Stimulated activated CD8-positive, alpha-beta memory T cell treated with anti-CD3 and anti-CD28 coated beads, Interleukin-2, amount 100 ng/mL, for 1 hour (primary cell): ENCODE measurements at places on chromosomes 1 and 21.

DNA sequence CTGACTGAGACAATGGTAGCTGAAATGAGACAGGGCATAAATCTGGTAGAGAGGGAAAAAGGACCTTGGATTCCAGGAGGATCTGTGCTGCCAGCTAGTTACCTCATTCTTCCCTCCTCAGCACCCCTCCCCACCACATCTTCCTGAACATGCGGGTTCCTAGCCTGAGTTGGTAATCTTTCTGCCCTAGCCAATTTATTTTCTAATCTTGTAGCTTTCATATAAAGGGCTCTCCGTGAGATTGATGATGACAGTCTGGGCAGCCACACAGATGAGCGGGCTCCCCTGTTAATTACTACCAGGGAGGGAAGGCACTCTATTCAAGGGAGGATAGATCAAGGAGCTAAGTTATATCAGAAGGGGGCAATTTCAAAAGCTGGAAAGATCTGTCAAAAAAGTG is 20.2 kb downstream of the ARHGEF11 start:
- DNase-seq = no peak

DNA sequence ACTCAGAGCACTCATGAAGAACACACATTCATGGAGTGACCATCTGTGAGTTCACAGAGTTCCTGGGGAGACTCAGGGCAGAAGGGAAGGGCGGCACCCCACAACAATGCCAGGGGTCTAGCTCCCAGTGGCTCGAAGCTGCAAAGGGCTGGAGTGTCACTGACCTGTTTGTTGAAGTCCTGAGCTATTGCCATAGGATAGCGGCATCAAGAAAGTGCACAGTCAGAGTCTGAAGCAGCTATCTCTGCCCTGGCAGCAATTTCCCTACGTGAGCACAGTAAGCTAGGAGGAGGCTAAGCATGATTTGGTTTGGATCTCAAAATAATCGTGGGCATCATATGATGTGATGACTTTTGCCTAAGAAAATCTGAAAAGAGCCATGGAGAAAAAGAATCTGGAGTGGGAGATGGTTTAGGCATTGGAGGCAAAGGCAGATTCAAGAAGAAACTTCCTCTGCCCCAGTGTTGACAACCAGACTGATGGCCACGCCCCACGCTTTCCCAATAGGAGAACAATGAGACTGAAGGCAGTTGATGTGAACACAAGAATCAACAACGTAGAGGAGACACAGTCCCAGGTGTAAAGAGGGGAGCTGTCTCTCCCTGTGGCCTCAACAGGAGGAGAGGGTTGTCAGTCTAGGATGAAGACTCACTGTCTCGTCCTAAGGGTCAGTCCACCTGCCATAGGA is 100.0 kb upstream of the SLC25A33 start:
- DNase-seq = no peak

- DNase-seq = no peak
Observed at GRCh38 chr1:169466259-169467230, 19.2 kb downstream of the SLC19A2 start.

DNA sequence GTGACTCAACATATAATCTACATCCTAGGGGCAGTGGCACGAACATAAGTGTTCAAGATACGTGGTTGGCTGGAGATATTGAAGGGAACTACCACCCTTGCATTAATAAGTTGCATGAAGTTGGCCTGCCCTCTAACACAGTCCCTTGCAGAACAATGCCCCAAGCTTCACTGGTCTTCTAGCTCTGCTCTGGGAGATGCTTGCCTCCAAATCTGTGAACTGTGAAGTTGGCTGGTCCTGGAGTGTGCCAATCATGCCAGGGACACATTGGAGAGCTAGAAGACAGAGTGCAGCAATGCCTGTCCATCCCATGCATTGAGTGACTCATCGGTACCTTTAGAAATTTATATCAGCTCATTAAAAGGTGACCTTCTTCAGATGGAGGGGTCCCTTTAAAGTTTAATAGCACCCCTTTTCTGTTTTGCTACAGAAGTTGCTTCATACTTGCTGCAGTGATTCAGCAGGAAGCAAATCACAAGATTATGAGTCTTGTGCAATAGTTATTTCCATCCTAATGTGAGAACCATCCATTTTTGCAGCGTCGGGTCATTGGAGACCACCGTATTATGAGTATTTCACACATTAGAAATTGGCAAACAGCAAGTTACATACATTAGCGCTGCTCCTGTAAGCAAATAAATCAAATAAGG is 55.2 kb upstream of the KAZN start:
- DNase-seq = no peak

DNA sequence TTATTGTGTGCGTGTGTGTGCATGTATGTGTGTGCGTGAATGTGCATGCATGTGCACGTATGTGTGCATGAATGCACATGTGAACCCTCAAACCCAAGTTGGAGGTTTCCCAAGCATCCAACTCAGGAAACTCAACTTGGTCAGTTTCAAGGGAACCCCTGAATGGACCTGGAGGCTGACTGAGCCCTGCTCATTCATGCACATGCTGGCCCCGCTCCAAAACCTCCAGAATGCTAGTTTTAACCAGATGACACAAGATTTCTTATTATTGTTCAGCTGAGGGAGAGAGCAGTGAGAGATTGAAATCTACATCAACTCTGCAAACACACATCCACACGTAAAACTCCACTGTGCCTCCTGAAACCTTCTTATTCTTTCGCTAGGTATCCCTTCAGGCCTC is 104.4 kb downstream of the OMA1 start:
- DNase-seq = no peak

DNA sequence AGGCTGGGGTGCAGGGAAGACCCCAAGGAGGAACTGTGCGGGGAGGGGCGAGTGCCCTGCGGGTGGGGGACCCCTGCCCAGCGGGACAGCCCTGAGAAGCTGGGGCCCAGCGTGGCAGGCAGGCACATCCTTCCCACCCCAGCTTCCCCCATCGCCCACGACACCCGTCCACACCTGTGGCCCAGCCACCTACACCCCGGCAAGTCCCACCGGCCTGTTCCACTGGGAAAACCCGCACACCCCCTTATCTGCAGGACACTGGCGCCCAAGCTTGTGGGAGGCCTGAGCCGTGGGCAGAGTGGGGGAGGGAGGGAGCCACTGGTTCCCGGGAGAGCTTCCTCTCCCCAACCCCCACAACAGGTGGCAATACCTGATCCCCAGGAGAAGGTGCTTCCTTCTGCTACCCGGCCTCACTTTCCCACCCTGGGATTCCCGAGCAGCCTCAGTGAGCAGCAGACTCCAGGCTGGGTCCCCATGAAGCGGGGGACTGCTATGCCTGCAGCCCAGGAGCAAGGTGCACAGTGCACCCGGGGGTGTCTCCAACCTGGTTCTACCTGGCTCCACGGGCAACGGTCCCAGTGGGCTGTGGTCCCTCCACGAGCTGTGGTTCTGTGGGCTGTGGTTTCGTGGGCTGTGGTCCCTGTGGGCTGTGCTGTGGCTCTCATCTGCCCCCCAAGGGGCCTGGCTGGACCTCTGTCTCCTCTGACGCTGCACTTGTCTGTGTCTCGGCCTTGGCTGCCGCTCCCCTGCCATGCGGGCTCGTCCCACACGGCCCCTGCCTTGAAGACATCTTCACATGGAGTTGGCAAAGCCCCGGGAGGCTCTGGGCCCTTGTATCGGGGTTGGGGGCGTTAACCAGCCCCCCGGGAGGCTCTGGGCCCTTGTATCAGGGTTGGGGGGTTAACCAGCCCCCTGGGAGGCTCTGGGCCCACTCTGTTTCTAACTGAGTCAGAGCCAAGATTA is 37.8 kb upstream of the POFUT2 start:
- no peak for DNase-seq

- no peak for DNase-seq
Observed at GRCh38 chr21:44991538-44992483, 52.0 kb downstream of the SLX9 start.

DNA sequence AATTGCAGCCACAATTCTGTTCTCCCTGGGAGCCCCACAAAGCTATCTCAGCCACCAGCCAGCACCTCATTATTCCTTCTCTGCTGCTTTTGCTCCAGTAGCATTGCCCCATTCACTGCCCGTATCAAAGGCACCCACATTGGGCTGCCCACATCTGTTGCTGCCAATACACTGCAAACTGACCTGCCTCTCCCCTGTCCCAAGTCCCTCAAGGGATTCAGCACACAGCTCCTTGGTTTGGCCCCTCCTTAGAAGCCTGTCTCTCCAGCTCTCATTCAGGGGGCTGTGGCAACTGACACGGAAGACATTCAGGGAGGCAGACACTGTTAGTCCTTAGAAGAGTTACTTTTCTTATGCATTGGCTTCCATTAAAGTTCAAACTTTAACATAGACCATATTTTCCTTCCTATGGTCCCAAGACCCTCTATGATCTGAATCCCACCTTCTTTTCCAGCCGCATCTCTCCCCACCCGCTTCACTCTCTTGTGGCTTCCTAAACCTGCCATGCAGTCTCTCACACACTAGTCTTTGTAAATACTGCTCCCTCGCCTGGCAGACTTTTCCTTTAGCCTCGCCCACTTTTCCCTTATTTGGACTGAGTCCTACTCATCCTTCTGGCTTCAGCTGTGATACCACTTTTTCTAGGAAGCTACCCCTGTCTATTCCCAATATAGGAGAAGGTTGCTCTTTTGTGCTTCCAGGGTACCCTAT is 19.3 kb upstream of the KLHDC8A start:
- no peak for DNase-seq
